ENCODE measurements at places on chromosomes 16 and 17. TPM values are rescaled to one million over a fixed set of nuclear protein-coding genes. Genes with fewer than 3 reads are reported as not detected.

- DNase-seq: no peak
These were observed 11.9 kb downstream of the PER1 start for GRCh38 chr17:8140065-8141029.

GRCh38 chr17:71068408-71068750, 899.0 kb downstream of the KCNJ2 start:
- no peak for DNase-seq

The CCL4 gene
- not detected for total RNA-seq

GRCh38 chr17:76134911-76135809, 5.9 kb downstream of the FOXJ1 start:
- no peak for DNase-seq

The WIPI1 gene
- total RNA-seq: 10.4 TPM

The CLEC3A gene
- total RNA-seq: not detected

GRCh38 chr16:81174644-81175324, 63.7 kb upstream of the BCO1 start:
- peak; percentile 45 for DNase-seq

The P2RX5 gene
- 12.0 TPM for total RNA-seq

The CHD9 gene
- total RNA-seq: 27.9 TPM

The C16orf46 gene
- total RNA-seq: 0.07 TPM

DNA sequence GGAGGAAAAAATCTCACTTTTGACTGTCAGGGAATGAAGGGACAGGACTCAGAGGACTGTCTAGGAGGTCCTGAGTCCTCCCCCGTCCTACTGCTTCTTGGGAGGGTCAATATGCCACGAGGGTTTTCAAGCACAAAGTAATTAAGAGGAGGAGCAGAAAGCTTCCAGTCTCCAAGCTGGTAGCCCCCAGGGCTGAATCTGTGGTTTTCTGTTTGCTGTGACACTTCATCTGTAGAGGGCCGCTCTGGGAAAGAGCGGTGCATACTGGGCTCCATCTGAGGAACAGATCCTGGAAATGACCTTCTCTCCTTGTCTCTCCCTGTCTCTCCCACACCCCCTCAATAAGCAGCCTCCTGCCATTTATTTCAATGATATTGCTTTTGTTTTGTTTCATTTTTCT, 180.1 kb upstream of the SDK2 start:
- DNase-seq: no peak

The TLCD3A gene
- total RNA-seq: 5.7 TPM

GRCh38 chr16:85284141-85284817, 172.0 kb upstream of the CIBAR2 start:
- DNase-seq: no peak

Data from MG63 (cell line).